Activated T-helper 1 cell treated with anti-CD3 and anti-CD28 coated beads, Interleukin-12 subunit alpha, Interleukin-12 subunit beta, Interleukin-2, Interleukin-4 antibody, amounts not matched to agents 30 ng/mL and 10 ng/mL and 1 ng/mL, durations not matched to agents 14 hours and 24 hours and 36 hours (primary cell): ENCODE measurements at places on chromosomes 13 and 19.

DNA sequence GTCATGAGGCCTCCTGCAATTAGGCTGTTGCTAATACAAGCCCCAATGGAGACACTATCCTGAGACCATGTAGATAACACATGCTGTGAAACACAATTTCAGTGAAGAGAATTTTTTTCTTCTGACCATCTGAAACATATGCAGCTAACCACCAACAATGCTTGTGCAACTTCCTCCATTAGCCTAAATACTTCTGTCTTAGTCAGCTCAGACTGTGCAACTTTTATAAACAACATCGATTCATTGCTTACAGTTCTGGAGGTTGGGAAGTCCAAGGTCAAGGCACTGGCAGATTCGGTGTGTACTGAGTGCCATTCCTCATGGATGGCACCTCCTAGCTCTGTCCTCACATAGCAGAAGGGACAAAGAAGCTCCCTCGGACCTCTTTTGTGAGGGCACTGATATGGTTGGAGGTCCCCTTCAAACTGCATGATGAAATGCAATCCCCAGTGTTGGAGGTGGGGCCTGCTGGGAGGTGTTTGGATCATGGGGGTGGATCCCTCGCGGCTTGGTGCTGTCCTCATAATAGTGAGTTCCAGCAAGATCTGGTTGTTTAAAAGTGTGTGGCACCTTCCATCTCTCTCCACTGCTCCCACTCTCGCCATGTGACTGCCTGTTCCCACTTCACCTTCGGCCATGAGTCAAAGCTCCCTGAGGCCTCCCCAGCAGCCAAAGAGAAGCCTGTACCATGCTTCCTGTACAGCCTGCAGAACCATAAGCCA, 27.7 kb downstream of the STK24 start:
- no peak for DNase-seq

GRCh38 chr19:2274931-2275535, 6.9 kb downstream of the PEAK3 start:
- DNase-seq: no peak

DNA sequence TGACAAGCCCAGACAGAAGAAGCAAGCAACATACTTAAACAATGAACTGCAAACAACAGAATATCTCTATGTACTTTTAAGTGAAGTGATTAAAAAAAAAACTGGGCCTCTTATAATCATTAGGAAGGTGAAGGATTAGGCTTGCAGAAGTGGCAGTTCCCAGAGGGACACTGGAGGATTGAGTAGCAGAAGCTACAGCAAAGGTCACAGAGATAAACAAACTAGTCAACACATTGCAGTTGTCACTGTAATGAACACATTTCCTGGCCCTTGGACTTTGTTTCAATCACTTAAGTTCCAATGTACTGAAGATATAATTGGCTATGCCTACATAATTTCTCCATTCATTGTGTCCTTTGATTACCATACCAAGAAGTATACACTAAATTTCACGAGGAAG, 1498.8 kb downstream of the SLITRK5 start:
- no peak for DNase-seq

DNA sequence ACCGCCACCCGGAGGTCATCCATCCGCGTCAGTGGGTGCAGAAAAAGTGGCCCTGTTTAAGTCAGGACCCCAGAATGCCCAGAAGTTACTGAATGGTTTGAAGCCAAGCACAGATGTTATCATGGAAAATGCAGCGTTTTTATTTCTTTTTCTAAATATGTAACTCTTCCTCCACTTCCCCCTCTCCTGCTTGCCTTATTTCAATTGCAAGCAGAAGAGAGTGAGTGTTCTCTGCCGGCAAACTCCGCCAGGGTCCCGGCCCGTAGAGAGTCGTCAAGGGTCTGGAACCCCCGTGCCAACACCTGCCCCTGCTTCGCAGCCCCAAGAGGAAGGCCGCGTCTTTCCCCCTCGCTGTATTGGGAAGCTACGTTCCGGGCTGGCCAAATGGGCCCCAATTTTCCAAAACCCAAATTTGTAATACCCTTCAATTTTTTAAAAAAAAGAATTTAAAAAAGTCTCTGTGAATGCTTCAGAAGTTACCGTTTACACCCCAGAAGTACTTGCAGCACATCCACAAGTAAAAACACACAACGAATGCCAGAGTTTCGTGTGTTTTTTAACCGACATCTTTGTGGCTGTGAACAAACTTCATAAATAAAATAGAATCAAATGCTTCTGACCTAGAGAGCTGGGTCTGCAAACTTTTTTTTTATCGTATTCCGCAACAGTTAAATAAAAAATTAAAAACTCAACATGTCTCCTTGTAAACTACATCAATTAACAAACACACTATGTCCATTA, 712 bp upstream of the PDX1 start:
- no peak for DNase-seq

- DNase-seq: no peak
These were observed 351.5 kb downstream of the KLF12 start for GRCh38 chr13:73782450-73783449.

GRCh38 chr19:32692727-32693061, 1.1 kb downstream of the NUDT19 start:
- DNase-seq: no peak

GRCh38 chr19:19597809-19598306, 20.6 kb downstream of the PBX4 start:
- peak; percentile 73 for DNase-seq

GRCh38 chr19:56842412-56842811, 1.9 kb upstream of the PEG3 start:
- no peak for DNase-seq

DNA sequence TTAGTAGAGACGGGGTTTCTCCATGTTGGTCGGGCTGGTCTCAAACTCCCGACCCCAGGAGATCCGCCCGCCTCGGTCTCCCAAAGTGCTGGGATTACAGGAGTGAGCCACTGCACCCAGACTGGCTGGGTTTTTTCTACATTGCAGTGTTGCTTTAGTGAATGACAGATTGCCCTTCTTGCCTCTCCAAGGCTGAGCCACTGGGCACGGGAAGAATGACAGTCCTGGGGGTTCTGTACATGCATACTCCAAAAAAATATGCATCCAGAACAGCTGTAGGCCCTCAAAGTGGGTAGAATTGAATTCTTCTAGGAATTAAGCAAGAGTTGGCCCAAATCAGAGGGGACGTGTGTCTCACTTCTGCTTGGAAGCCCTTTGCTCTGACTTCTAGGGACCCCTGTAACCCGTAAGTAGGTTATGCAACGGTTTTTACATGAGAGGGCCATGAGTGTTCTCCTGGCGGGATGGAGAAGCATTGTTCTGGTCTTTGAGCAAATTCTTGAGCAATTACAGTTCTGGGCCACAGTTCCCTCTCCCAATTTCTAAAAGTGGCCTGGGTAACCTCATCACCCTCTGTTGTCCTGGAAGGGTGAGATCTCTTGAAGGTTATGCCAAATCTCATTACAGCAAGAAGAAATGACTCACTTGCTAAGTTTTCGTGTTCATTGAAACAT, 3.6 kb downstream of the ACTN4 start:
- DNase-seq: no peak

DNA sequence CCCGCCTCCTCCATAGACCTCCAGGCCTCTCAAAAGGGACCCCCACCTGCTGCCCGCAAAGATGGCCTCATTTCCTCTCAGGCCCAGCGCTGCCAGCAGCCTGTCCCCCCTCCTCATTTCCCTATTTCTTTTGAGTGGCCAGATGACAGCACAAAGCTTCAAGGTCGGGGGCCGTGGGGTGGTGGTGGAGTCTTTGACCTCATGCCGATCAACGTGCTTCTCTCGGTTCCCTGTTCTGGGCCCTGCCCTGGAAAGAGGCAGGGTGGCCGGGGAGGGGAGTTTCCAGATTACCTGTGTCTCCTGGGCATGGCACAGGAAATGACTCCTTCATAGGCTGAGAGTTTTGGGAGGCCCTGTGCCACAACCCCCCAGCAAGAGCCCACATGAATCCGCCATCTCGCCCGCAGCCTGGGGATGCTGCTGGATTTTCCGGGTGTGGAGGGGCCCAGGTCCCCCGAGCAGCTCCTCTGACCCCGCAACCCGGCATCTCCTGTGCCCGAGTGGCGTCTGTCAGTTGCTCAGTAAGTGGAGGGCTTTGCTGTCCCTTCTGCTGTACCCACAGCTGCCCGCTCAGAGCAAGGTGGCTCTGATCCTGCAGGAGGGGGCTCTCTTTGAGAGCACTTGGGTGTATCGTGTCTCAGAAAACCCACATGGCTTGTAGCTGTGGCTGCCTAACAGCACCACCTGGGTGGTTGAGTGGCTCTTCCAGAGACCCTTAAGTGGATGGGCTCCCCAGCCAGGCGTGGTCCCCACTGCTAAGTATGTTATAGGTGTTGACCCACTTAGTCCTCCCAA, 139.4 kb downstream of the SIPA1L3 start:
- DNase-seq: no peak

GRCh38 chr19:5592531-5593342, 25.0 kb upstream of the TINCR start:
- DNase-seq: no peak

GRCh38 chr13:109781384-109782065, 4.9 kb downstream of the IRS2 start:
- no peak for DNase-seq

DNA sequence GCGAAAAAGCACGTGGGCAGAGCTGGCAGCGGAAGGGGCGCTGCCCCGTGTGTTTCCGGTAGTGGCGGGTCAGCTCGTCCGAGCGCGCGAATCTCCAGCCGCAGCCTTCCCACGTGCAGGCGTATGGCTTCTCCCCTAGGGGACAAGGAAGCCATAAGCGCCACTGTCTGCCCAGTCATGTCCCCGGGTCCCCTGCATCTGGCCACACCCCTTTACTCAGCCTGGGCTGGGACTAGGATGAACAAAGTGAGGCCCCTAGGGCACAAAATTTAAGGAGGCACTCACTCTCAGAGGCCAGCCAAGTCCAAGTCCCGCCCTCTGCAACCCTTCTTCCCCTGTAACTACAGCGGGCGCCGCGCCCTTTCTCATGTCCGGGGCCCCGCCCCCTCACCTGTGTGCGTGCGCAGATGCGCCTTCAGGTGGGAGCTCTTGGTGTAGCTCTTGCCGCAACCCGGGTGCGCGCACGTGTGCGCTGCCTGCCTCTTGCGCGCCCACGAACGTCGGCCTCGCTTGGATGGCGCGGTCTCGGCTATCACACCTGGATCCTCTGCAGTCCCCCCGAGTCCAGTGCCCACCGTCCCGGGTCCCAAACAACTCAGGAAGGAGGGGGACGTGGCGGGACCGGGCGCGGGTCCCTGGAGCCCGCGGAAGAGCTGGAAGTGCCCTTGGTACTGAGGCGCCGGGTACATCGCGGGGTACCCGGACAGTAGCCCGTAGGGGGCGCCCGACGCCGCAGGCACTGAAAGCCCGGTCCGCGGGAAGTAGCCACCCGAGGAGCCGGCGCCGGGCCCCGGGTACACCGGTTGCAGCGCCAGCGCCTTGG, 1.9 kb downstream of the KLF1 start:
- peak; percentile 84 for DNase-seq

DNA sequence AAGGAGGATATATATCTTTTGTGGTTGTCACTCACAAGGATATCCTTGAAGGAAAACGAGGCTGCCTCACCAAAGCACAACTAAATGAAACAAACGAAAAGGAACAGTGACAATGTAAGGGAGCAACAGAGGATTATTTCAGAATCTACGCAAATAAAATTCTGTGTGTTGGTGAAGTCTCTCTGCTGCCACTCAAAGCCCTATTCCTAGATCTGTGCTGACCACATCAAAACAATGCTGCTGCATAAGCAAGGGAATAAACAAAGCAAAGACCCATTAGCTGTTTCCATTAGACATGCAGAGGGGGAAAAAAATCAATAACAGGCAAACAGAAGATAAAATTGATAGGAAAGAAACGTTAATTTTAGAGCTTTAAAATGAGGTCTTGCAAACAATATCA, 204.4 kb downstream of the MZT1 start:
- no peak for DNase-seq

DNA sequence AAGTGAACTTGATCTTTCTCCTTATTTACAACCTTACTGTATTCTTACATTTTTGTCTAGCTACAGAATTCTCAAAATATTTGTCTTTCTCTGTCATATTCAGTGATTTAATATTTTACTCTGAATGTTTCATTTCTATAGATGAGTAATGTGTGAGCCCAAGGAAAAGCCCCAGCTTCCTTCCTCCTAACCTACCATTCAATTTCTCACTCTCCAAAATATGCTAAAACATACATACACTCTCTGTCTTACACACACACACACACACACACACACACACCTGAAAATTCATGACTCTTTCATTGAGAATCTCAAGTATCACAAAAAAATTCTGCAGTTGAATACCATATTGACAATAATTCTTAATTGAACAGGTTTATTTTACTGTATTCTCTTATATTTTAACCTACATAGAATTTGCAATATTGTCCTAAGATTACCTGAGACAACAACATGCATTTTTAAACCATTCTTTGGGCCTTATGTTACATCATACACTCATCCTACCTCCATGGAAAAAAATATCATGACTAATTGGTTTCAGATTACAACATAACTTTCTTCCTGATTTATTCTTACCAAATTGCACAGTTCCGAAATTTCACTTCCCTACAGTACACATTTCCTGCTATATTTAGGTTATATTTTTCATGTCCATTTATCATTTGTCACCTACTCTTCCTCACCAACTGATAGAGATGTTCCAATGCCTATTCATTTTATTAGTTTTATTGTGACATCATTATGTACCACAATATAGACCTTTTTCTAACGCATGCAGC, 1965.6 kb upstream of the PCDH20 start:
- DNase-seq: no peak

DNA sequence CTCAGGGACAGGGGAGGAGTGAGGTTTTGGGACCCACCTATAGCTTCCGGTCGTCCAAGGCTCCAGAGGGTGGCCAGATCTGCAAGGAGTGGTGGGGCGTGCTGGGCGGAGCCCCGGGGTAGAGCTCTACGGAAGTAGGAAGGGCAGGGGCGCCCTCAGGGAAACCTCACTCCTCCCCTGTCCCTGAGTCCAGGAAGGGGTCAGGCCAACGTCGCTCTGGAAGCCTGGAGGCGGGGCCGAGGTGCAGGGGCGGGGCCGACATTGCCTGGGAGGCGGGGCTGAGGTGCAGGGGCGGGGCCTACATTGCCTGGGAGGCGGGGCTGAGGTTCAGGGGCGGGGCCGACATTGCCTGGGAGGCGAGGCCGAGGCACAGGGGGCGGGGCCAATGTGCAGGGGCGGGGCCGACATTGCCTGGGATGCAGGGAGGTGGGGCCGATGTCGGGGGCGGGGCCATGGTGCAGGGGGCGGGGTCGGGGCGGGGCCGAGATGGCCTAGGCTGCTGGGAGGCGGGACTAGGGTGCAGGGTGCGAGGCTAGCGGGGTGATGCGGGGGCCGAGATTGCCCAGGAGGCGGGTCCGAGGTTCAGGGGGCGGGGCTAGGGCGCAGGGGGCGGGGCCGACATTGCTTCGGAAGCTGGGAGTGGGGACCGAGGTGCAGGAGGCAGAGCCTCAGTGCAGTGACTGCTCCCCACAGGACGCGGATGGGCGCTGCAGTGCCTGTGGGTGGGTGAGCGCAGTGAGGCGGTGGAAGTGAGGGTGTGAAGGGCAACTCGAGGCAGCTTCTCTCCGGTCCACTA, 4.9 kb upstream of the PALM start:
- peak; percentile 45 for DNase-seq

DNA sequence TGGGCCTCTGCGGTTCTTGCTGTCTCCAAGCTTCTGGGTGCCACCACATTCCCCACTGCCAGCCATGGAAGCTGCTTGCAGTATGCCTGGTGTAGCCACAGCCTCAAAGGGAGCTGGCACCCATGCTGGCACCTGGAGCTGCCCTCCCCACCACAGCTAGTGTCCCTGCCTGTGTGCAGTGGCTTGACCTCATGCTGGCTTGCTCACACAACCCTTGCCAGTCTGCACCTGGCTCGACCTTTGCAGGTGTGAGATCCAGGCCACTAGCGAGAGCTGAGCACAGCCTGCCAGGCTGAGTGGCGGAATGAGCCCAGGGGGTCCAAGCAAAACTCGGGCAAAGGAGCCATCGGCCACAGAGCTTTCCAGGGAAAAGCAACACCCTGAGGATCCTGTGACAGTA, 236.7 kb upstream of the CSNK1A1L start:
- no peak for DNase-seq
